ENCODE measurements at places on chromosomes 5 and 9. TPM values are rescaled to one million over a fixed set of nuclear protein-coding genes. Genes with fewer than 3 reads are reported as not detected.

- DNase-seq = no peak
Observed at GRCh38 chr9:80516679-80517078, 944.9 kb downstream of the TLE4 start.

- DNase-seq = no peak
Observed at GRCh38 chr9:8468045-8468637, 668.6 kb upstream of the DMAC1 start.

DNA sequence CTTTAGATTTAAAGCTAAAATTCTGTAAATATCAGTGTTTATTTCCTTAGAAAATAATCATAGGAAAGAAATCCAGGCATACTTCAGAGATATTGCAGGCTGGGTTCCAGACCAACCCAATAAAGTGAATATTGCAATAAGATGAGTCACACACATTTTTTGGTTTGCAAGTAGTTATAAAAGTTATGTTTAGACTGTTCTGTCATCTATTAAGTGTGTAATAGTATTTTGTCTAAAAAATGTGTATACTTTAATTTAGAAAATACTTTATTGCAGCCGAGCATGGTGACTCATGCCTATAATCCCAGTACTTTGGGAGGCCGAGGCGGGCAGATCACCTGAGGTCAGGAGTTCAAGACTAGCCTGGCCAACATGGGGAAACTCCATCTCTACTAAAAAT, 6.9 kb upstream of the RIC1 start:
- no peak for DNase-seq

Gene ANXA6
- 275 TPM for total RNA-seq

Gene PRXL2C
- 19.7 TPM for total RNA-seq

Gene RABL6
- total RNA-seq = 29.1 TPM

Gene S1PR3
- 47.8 TPM for total RNA-seq
